HFFc6 (cell line): ENCODE measurements at places on chromosomes 4 and X.
A peak's percentile ranks its signal among the peaks of the same experiment; 100 is the strongest.

DNA sequence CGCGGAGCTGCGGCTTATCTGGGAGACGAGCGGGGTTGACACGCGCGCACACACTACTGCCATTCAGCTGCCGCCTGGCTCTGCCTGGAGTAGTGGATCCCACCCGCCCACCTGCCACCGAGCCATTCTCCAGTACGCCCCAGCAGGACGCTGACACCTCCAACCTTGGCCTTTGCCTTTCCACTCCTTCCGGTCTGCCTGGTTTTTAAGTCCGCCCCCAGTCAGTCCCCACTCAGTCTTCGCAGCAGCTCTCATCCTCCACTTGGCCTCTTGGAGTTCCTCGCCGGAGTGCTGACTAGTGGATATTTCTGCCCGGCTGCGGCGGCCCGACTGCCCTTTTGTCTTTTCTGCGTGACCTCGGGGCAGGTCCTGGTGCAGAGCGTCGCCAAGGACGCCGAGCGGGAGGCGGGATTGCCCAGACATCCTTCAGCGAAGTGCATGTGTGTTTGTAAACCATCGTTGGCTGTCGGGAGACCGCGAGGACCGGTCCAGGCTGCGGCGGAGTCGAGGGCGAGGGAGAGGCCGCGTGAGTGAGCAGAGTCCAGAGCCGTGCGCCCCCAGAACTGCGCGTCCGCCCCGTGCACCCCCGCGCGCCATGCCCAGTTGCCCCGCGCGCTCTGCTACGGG is 1.1 kb downstream of the SLIT2 start:
- peak; percentile 30 for DNase-seq

DNA sequence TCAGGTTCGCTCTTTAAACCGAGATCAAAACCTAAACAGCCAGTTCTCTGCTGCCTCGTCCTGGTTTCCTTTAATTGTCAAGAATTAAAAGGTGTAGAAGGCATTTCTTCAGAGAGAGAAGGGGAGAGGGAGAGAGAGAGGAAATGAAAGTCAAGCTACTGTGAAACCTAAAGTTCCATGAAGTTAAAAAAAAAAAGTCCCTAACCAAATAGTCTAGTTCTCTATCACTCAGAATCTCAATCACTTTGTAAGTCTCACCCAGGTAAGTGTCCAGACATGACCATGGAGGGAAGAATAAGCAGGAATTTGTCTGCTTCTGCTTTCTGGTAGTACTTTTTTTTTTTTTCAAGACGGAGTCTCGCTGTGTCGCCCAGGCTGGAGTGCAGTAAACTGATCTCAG is 18.8 kb upstream of the SMIM14 start:
- DNase-seq, result no peak

DNA sequence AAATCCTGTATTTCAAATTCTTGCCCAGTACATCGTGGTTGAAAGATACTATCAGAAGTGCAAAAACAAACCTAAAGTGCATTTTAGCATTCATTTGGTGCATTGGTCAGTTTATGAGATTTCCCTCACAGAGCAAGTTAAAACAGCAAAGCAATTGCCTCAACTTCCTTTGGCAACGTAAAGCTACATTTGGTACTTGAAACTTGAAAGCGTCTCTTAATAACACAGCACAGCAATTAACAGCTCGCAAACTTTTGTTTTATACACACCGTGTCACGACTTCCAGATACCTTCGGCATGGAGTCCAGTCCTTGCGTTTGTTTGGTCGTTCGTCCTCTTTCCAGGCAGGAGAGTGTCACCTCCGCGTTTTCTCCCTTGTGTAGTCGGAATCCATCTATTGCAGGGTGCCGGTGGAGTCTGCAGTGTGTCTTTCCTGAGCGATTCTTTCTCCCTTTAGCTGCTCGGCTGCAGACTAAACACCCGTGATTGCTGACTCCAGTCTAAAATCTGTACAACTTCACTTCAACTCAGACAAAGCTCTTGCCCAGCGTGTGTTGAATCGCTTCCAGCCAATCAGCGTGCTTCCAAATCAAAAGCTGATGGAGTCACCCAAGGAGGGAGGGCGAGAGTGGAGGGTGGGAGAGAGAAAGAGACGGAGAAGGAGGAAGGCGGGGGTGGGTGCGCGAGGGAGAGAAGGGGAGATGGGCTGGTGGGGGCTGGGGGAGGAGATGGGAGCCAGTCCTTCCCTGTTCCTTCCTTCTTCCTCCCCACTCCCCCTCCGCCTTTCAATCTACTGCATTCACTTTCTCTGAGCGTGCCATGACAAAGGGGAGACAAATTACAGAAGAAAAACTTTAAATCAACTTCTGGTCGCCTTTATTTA is at the start of gene PCDH18:
Gene PCDH18, minus strand, starts transcription at position 509 of the 883 bp plus-strand sequence. Its CDS starts 406 bp downstream, at position 103.
- peak; percentile 95 for DNase-seq

- DNase-seq, result no peak
Measured at GRCh38 chr4:186701273-186701672, 22.4 kb downstream of the FAT1 start.

DNA sequence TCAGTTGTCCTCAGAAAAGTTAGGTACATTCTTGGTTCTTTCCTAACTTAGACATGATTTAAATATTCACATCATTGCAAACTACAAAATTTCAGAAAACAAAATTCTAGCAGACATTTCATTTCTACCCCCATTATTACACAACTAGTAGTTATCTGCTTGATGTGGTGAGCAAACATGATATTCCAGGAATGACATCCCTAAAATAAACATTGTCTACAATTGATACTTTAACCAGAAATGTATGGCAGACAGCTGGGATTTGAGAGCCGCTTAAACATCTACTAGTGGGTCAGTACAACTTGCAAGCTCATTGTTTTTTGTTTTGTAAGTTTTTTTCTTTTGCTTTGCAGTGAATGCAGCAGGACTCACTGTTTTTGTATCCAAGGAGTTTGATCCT is 32.1 kb upstream of the AMBN start:
- no peak for DNase-seq

DNA sequence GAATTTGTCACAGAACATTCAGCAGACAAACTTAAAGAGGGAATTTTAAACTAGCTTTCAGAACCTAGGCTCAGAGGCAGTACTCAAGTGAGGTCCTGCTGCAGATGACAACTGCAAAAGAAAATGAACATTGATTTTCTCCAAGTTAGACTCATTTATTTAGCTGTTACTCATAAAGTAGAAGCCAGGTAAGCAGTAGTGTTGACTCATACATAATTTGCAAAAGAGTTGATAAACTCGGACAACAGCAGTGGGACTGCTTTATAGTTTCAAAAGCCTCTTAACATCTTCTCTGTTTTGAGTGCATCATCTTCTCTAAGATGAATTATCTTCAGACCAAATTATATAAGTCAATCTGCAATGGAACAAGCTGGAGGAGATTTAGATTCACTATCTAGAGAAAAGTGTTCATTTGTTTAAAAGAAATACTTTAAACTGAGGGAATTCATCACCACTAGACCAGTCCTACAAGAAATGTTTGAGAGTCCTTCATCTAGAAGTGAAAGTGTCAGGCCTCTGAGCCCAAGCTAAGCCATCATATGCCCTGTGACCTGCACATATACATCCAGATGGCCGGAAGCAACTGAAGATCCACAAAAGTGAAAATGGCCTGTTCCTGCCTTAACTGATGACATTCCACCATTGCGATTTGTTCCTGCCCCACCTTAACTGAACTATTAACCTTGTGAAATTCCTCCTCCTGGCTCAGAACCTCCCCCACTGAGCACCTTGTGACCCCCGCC is 49.5 kb downstream of the COQ2 start:
- no peak for DNase-seq

DNA sequence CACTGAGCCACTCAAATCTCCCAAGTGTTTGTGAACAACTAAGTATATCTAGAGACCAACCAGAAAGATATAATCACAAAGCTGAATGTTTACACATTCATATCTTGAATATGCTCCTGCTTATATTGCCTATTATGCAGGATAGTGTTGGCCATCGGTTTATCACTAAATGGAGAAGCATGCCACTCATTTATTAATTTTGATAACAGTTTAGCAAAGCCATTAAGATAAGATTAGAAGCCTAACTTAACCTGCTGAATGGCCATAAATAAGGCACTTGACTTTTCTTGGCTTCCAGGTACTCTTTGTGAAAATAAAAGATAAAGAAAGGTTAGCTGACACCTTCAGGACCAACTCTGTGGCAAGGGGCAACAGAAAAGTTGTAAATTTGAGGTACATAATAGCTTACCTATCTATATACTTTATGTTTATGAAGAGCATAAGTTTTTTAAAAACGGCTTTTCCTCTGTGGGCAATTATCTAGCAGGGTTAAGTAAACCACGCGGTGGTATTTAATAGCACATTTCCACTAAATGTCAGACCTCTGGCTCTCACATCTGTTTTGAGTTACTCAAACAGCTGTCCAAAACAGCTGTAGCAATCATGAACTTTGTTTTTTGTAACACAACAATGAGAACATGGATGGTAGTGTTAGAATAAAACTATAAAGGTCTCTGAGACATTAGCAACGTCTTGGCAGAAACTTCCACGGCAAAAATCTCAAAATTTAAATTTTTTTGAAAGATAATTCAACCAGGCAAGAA is 58.8 kb upstream of the FTHL17 start:
- DNase-seq, result no peak
